Stimulated activated naive CD4-positive, alpha-beta T cell (primary cell): ENCODE measurements at places on chromosomes 1 and 21.

GRCh38 chr1:40315795-40316594 lies 1.1 kb downstream of the COL9A2 start:
- DNase-seq: no peak

DNA sequence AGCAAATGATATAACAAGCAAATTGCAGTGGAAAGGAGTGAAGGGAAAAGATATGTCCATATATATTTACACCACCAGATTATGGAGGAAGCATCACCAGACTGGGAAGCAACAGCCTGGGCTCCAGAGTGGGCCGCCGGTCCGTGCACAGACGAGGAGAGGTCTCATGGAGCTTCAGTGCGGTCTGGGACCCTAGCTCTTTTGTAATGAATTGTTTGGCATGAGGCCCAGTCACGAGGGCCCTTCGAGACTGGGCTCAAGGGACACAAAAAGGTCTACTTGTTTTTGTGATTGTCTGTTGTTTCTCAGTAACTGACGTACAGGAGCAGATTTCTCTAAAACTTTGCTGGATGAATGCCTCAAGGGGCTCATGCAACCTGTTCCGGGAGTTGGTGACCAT lies 12.9 kb upstream of the STUM start:
- no peak for DNase-seq

- no peak for DNase-seq
These were observed 3.1 kb downstream of the BCAN start for GRCh38 chr1:156645056-156645455.

DNA sequence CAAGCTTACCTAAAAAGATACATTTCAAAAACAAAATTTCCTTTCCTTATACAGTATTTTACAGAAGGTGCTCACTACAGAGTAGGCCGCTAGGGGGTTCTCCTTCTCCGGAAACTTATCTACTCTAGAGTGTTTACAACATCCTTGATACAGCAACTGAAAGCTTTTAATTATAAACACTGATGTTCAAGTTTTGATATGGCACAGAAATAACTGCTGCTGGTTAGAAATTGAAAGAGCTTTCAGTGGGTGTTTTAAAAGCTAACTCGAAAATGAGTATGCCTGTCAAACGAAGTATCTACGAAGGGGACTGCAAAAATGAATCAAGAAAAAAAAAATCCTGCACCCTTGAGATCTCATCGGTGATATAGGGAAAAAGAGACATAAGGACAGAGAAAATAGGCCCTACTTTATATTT lies 1.0 kb downstream of the YOD1 start:
- peak; percentile 19 for DNase-seq

DNA sequence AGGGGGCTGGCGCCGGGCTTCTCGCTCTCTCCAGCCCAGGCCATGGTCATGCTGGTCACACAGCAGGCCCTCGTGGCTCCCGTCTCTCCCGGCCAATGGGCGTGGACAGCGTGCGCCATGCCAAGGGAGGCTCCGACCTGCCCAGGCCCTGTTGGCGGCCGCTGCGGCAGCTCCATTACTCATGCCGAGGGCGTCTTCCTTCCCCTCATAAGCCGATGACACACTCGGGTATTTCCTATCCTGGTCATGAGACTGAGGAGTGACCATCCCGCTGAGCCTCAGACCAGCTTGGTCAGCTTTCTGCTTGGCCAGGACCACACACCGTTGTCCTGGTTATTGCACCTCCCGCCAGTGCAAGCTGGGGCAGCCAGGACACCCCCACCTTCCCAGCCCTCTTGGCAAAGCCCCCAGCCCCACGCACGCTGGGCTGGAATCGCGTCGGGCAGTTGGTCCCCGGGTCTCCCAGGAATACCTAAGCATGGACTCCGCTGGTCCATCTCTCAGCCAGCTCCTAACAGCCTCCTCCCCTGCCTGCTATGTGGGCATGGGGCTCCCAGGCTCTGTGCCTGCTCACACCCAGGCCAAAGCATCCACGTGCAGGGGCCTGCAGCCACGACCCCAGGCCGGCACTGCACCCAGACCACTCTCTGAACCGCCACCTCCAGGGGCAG lies 49.8 kb downstream of the ARHGEF16 start:
- DNase-seq: no peak

GRCh38 chr1:231665101-231665500 lies 38.5 kb downstream of the DISC1 start:
- no peak for DNase-seq

DNA sequence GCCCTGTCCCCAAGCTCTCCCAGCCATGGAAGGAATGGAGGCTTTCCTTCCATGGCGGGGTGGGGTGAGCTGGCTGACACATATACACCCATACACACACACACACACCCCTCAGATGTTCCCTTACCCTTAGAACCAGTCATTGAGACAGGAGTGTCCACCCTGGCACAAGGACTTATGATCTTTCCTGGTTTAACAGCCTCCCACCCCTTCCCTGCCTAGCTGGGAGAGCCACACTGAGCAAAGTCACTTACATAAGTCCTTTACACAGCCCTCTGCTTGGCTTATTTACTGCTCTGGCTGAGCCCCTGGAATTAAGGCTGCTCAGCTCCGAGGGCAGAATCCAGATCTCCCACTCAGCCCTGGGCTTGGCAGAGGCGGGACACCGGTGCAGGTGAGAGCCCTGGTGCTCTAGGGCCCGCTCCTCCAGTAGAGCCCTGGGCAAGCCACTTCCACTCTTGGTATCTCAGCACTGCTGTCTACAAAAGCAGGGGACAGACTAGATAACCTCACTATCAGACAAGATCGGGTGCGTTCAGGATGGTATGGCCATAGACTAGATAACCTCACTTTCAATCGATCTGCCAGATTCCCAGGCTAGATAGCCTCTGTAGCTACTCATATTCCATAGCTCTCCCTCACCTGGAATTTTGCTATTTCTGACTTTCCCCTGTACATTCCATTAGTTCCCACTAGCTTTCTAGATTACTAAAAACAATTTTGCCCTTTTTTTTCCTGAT lies 16.7 kb downstream of the SLC6A9 start:
- no peak for DNase-seq

GRCh38 chr21:28371713-28372112 lies 621.0 kb downstream of the LTN1 start:
- DNase-seq: no peak

- no peak for DNase-seq
These were observed 13.3 kb upstream of the TFF1 start for GRCh38 chr21:42379426-42380215.

DNA sequence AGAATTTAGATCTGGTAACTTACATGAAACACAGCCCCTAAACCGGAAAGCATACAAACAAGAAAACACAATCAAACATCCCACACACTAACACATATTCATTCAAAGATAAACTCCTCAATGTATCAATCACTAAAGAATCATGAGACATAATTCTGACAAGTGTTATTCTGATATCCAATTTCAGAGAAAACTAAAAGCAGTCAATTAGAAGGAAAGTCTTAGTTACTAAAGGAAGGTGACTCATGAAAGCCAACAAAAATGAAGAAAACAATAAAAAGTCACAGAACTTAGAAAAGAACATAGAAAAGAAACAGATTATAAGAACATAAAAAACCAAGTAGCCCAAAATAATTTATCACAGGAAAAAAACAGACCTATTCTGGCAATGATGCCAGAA lies 57.2 kb downstream of the ZZZ3 start:
- no peak for DNase-seq

- DNase-seq: no peak
These were observed 3.0 kb downstream of the HSPB7 start for GRCh38 chr1:16014509-16015482.

GRCh38 chr1:99533909-99534637 lies 111.8 kb upstream of the PALMD start:
- no peak for DNase-seq

- no peak for DNase-seq
These were observed 57.9 kb upstream of the KCNE2 start for GRCh38 chr21:34305605-34306604.

GRCh38 chr1:183472488-183473216 lies at the start of gene SMG7:
Gene SMG7 (plus strand): TSS chr1:183472499. CDS start chr1:183472621, 122 bp downstream.
- DNase-seq: peak; percentile 20

- DNase-seq: no peak
These were observed 134.4 kb downstream of the S1PR1 start for GRCh38 chr1:101371259-101371658.

GRCh38 chr1:91749788-91750231 lies 136.1 kb downstream of the TGFBR3 start:
- no peak for DNase-seq

- DNase-seq: no peak
These were observed 295.5 kb upstream of the PROX1 start for GRCh38 chr1:213692321-213692720.

- no peak for DNase-seq
These were observed 8.8 kb downstream of the TSEN15 start for GRCh38 chr1:184060316-184060715.

- DNase-seq: no peak
These were observed 501 bp upstream of the MRAP start for GRCh38 chr21:32298148-32298559.

- no peak for DNase-seq
These were observed 41.0 kb downstream of the PKP1 start for GRCh38 chr1:201324306-201324705.

- no peak for DNase-seq
These were observed 10.4 kb upstream of the GJA9 start for GRCh38 chr1:38891753-38892152.

DNA sequence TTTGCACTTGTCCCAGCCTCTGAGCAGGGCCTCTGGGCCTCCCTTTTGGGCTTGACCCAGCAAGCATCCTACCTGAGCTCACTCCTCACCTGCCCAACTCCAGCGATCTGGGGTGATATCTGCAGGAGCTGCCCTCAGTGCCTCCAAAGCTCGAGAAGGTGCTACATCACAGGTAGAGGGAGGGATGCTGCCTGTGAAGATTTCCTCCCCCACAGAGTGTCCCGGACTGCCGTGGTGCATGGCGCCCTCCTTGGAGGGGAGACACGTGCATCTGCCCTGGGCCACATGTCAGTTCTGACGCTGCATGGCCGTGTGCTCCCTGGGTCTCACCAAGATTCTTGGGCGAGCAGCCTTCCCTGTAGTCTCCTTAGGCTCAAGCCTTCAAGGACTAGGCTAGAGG lies 27.7 kb downstream of the NENF start:
- no peak for DNase-seq
